Activated gamma-delta T cell (primary cell): ENCODE measurements at places on chromosomes 3 and 15.

DNA sequence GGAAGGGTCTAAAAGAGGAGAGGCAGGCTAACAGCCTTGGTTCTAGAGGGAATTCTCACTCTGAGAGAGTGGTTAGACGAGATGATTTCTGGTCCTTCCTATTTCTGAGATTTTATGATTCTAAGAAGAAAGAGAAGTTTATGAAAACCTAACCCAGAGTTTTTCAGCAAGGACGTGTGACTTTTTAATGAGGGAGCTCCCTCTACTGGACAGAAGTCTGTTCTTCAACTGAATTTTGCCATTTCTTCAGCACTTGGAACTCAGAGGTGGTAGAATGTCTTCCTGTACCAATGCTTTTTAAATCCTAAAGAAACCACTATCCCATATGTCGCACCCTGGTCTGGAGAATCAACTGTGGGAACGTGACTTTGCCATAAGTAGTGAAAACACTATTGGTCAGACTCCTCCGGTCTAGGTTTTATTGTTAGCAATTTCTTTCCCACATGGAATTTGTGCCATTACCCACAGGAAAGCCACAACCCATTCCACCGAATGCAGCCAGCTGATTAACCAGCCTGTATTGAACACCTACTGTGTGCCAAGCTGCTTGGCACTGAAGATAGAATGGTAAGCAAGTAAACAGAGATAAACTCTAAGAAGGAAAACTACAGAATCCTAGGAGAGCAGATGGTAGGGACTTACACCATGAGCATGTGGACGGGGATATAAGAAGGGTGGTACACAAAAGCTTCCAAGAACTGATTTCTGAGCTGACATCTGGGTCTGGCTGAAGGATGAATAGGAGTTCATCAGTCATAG, 199.5 kb upstream of the LMCD1 start:
- DNase-seq: no peak

DNA sequence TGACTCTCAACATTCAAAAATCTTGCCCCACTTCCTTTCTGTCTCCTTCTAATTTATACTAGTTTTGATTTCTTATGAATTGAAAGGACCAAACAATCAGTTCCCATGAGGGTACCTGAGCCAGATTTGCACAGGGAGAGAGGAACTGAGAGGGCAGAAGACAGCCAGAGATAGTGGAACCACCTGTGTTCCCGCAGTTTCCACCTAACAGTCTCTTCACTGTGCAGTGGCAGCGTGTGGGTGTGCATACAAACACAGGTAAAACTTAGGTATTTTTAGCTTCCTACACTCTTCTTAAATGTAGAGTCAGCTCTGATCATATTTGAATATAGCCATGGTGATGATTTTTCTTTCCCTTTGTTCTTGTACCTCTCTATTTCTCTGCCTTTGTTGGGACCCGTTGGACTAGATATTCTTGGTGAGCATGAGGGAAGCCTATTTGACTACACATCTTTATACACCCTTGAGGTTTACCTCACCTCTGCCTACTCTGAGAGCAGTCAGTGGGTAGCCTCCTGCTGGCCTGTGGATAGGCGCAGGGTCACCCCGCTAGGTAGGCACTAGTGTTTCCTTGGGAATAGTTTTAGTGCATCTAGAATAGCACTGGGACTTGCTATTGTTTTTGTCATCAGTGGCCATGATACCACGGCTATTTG, 58.8 kb downstream of the MAP3K13 start:
- DNase-seq: no peak

DNA sequence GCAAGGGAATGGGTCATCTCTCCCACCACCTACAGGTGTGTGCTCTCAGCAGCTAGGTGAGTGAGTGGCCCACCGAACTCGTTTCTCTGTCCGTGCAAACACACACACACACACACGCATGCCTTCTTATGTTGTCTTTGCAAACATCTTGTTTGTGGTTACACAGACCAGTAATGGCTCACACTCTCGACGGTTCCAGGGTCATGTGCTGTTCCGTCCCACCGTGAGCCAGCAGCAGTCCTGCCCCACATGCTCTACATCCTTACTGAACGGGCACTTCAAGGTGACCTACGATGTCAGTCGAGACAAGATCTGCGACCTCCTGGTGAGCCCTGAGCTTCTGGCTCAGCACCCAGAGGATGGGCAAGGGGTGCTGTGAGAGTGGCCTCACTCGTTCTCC, 4.3 kb downstream of the ITIH1 start:
- DNase-seq: no peak

DNA sequence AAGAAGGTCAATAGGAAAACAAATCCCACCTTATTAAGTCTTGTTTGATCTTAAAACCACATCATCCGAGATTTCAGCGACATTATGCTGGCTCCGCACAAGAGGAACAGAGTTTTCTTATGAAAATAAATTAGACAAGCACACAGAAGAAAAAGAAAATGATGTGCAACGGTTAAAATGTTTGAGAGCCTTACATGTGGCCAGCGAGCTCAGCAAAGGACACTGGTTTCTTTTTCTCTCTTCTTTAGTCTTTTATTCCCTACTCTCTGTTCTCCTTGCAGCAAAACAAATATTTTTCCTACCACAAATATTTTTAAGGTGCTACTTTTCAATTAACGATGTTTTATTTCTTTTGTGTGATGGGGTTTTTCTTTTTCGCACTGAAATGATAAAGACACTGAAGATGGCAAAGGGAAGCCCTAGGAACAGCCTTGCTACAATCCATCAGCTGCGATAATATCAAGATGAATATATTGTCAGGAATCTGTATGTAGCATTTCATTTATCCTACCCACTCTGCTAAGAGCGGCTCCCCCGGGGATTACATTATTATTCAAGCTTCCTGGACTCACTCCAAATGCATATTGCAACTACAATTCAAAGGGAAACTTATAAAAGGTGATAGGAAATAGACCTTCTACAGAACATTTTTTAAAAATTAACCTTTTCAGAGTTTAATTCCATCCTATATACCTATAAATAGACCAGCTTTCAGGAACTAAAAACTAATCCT, 72.9 kb downstream of the ANXA2 start:
- DNase-seq: no peak

DNA sequence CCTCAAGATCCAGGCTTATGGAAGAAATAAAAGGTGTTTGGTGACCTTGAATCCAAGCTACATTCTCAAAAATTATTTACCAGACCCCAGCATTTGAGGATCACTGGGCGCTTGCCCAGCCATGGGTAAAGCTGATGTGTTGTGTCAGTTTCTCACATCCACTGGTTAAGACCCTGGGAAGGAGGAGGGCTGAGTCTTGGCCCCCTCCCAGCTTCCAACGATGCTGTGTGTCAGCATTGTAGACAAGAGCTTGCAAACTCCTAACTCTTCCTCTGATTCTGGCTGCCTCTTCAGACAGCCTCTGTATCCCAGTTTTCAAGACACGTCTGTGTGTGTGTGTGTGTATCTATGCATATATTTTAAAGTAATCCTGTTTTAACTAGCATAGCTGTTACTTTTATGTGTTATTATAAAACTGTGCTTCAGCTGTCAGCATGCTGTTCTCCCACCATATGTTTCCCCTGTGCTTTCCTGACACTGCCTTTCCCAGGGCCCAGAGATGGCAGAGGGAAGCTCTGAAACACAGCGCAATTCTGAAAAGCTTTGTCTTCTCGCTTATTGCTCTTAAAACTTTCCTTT, 157.3 kb upstream of the LRRN1 start:
- DNase-seq: no peak

DNA sequence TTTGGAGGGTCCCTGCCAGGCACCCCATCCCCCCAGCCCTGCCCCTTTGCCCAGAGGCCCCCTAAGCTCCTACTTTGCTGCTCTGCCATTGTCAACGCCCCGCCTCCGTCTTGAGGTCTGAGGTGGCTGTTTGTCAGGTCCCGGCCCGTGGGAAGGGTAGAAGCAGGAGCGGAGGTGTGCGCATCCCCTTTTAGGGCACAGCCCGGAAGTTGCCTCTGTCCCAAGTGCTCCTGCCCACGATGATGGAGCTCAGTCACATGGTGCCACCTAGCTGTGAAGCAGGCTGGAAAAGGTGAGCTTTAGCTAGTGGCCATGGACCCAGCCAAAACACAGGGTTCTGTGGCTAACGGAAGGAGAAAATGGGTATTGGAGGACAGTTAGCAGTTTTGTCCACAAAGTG, 28.5 kb upstream of the LCTL start:
- DNase-seq: no peak

- DNase-seq: no peak
Observed at GRCh38 chr3:167166012-167166411, 214.1 kb downstream of the ZBBX start.

DNA sequence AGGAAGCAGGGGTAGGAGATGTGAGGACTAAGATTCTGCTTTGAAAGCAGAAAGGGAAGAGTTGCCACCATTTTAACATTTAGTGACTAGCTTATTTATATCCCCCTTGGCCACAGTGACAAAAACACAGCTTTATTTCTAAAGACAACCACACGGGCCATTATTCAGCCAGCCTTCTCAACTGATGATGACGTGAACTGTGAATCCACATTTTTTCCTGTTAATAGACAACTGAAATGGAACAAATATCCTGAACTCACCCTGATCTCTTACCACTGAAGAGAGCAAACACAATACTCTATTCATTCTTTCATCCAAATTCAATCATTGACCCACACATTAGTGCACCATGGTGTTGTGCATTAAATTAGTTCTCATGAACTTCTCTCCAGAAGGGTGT, 145.1 kb downstream of the TNIK start:
- DNase-seq: no peak

GRCh38 chr3:69389520-69390248, 3.8 kb upstream of the FRMD4B start:
- DNase-seq: no peak

GRCh38 chr15:66928784-66929183, 136.6 kb upstream of the SMAD3 start:
- DNase-seq: no peak

DNA sequence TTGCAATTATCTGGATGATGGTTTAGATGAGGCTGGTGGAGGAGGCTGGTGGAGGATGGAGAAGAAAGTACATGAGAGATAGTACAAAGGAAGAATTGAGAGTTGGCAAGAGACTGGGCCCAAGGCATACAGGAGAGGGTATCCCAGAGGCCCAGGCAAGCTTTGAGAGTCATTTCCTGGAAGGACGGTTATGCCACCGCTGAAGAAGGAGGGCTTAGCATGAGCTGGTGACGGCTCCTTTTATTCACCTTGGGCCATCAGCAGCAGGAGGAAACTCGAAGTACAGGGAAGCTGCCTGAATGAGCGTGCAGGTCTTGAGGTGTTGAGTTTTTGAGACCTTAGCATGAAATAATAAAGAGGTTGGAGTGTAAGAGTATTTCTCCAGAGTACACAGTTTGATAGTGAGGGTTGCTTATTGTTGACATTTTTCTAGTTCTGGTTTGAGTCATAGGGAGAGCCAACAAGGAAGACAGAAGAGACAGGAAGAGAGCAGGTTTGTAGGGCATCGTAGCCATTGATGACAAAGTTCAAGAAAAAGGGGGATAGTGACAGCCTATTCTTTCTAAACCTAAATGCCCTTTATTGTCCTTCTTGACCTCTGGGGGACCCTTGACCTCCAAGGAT, 13.8 kb downstream of the THSD4 start:
- DNase-seq: no peak

- no peak for DNase-seq
Observed at GRCh38 chr15:45287390-45287956, 35.4 kb downstream of the SLC28A2 start.

- DNase-seq: no peak
Observed at GRCh38 chr15:25682340-25682739, 180.8 kb downstream of the ATP10A start.

DNA sequence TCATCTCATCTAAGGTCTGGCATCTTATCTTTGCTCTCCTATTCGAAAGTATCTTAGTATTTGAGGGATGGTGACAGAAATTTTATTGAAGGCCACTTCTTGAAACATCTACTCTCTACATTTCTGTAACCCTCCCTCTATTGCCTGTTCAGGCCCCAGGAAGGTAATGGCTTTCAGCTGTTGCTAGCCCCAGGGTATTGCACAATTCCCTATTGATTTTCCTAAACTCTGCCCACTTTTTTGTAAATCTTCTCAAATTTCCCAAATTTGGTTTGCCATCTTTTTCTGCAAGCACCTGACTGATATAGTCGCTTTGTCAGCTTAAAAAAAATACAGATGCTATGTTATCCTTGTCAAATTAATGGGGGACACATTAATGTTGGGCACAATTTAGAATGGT, 242.1 kb downstream of the RAP2B start:
- no peak for DNase-seq
